ENCODE measurements at places on chromosomes 2 and 18.

GRCh38 chr2:174325373-174326160 lies 9.2 kb upstream of the SP9 start:
- DNase-seq, result no peak
- peaks cover 83% of the 10 kb centered on the region for H3K27me3 ChIP-seq
- peaks cover 18% of the 10 kb centered on the region for H3K4me1 ChIP-seq
- H3K27ac ChIP-seq, result no peak overlapping the region
- peaks cover 3% of the 10 kb centered on the region for H3K36me3 ChIP-seq
- peak overlapping the region; percentile 55 for H3K4me3 ChIP-seq

DNA sequence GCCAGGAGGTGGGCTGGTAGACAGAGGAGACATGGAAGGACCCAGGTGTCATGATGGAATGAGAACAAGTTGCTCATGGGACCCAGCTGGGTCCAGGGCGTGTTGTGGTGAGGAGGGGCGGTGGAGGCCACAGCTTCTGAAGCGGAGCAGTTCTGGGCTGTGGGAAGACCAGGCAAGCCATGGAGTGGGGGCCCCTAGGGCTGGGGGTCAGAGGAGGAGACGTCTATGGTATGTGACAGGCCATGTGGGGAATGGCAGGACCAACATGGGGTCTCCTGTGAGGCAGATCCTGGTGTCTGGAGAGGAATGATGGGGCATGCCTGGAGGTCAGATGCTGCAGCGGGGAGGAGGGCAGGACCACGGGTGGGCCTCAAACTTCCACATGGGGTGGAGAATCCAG lies 16.9 kb downstream of the MYO7B start:
- peaks cover 71% of the 10 kb centered on the region for H3K27me3 ChIP-seq
- H3K4me3 ChIP-seq, result no peak overlapping the region
- peaks cover 5% of the 10 kb centered on the region for H3K4me1 ChIP-seq
- H3K27ac ChIP-seq, result no peak overlapping the region
- H3K36me3 ChIP-seq, result no peaks in the 10 kb centered on the region
- no peak for DNase-seq

DNA sequence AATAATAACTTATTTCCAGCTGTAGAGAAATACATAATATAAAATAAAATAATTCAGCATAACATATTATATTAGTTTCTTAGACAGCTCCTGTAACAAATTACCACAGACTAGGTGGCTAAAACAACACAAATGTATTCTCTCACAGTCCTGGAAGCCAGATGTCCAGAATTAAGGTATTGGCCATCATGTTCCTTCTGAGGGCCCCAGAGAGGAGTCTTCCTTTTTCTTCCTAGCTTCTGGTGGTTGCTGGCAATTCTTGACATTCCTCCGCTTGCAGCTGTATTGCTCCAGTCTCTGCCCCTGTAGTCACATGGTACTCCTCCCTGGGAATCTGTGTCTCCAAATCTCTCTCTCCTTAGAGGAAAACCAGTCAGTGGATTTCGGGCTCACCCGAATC lies 146.8 kb downstream of the RBM43 start:
- no peak for DNase-seq
- H3K4me3 ChIP-seq, result no peak overlapping the region
- no peaks in the 10 kb centered on the region for H3K36me3 ChIP-seq
- H3K27ac ChIP-seq, result no peak overlapping the region
- H3K27me3 ChIP-seq, result no peaks in the 10 kb centered on the region

DNA sequence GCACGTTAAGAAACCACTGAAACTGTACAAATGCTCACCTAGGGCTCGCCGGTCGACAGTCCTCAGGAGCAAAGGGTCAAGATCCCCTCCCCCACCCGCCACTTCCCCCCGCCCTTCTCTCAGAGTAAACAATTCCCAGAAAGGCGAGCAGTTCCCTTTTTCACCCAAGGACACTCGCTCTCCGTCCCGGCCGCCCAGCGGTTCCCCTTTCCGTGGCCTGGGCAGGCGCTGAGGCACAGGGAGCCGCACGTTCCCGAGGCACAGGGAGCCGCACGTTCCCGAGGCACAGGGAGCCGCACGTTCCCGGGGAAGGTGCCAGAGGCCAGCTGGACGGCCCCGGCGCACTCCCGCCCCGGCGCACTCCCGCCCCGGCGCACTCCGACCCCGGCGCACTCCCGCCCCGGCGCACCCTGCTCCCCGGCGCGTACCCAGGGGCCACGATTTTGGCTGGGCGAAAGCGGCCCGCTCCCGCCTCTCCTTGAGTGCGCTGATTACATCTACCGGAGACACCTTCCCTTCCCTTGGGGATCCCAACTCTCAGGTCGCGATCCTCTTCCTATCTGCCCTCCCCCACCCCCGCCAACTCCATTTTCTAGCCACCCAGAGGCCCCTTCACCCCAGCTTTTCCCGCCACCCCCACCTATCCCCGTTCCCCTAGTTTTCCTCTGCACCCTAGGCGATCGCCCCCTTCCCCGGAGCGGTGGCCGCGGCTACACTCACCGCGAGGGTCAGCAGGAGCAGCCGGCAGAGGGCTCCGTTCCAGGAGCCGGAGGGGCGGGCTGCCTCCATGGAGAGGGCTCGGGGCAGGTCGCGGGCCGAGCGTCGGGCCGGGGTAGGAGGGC lies 817 bp downstream of the DSC2 start:
- DNase-seq, result no peak
- H3K36me3 ChIP-seq, result no peaks in the 10 kb centered on the region
- peaks cover 23% of the 10 kb centered on the region for H3K27me3 ChIP-seq
- H3K4me3 ChIP-seq, result no peak overlapping the region
- H3K4me1 ChIP-seq, result no peaks in the 10 kb centered on the region

DNA sequence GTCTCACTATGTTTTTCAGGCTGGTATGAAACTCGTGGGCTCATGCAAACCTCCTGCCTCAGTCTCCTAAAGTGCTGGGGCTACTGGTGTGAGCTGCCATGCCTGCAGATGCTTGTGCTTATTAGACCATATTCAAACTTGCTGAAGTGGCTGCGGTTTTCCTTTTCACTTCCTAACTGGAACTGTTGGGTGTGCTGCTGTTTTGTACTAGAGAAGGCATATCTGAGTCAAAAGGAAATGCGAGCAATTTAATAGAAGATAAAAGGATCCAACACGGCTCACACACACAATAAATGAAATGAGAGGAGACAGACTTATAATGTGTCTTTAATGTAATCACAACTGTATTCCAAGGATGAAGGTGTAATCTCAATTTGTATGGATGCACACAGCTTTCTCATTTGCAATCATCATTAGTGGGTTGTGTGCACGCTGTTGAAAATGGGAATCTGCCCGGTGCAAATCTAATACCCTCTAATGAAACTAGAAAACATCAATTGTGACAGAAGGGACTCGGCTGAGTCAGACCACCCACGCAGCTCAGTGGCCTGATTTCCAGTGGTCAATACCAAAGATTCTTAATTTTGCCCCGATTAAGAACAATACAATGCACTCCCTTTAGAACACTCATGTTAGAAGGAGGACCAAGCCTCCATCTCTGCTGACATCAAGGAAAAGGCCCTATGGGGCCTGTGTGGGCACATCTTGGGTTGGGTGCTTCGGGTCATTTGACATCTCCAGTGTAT lies 532.7 kb downstream of the TDRD15 start:
- H3K4me3 ChIP-seq, result no peak overlapping the region
- H3K36me3 ChIP-seq, result no peaks in the 10 kb centered on the region

DNA sequence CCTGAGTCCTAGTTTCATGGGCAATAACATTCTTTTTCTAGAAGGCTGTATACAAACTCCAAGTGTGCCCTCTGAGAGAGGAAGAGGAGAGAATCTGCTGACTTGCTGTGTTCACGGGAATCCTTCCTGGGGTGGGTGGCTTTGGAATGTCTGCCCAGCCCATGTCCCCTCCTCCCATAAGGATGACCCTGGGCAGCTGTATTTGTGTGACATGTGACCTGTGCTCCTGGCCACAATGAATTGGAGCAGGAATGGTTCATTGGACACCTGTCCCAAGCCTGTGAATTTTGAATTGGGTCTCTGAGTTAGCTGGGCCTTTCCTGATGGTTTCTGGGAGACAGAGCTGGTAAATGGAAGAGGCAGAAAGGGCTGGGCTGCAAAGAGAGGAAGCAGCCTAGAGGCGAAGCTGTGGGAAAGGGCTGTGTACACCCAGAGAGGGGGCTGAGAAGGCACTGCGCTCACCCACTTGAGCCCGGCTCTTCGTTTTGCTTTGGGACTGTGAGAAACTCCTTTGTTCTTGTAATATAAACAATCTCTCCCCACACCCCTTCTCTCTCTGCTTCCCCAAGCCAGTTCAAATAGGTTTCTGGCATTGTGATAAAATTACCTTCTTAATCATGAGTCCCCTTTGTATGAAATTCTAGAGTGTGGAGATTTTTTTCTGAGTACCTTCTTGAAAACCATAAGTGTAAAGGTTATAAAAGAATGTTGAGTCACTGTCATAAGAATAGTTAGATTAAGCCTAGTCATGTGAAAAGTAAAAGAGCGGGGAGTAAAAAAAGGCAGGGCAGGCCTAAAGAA lies 49.8 kb downstream of the SLC4A5 start:
- H3K4me1 ChIP-seq, result peaks cover 8% of the 10 kb centered on the region
- no peaks in the 10 kb centered on the region for H3K27me3 ChIP-seq
- H3K27ac ChIP-seq, result no peak overlapping the region
- DNase-seq, result no peak
- H3K4me3 ChIP-seq, result no peak overlapping the region

DNA sequence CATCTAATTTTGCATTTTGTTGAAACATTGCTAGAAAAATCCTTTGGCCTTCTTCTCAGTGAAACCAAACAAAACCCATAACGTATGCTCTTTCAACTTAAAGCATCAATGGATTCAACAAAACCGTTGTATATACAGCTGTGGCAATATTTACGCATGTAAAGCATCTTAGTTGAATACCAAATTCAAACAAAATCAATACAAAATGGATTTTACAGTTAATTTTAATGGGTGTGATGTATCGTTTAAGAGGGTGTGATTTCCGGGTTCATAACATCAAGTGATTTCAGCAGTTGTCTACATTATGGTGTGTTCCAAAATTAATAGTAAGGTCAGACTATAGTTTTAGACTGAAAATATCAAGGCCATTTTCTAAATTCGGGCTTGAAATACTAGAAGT lies 198.2 kb downstream of the TGIF1 start:
- H3K4me3 ChIP-seq, result no peak overlapping the region
- no peak for DNase-seq
- no peaks in the 10 kb centered on the region for H3K27me3 ChIP-seq
- no peaks in the 10 kb centered on the region for H3K36me3 ChIP-seq

GRCh38 chr2:118221536-118222272 lies 133.4 kb downstream of the INSIG2 start:
- peaks cover 63% of the 10 kb centered on the region for H3K27me3 ChIP-seq
- no peak for DNase-seq
- no peak overlapping the region for H3K27ac ChIP-seq
- H3K36me3 ChIP-seq, result no peaks in the 10 kb centered on the region
- peaks cover 19% of the 10 kb centered on the region for H3K4me1 ChIP-seq
- H3K4me3 ChIP-seq, result no peak overlapping the region

GRCh38 chr2:29293830-29294438 lies 178.7 kb downstream of the CLIP4 start:
- no peak overlapping the region for H3K27ac ChIP-seq
- H3K36me3 ChIP-seq, result no peaks in the 10 kb centered on the region
- H3K4me3 ChIP-seq, result no peak overlapping the region

DNA sequence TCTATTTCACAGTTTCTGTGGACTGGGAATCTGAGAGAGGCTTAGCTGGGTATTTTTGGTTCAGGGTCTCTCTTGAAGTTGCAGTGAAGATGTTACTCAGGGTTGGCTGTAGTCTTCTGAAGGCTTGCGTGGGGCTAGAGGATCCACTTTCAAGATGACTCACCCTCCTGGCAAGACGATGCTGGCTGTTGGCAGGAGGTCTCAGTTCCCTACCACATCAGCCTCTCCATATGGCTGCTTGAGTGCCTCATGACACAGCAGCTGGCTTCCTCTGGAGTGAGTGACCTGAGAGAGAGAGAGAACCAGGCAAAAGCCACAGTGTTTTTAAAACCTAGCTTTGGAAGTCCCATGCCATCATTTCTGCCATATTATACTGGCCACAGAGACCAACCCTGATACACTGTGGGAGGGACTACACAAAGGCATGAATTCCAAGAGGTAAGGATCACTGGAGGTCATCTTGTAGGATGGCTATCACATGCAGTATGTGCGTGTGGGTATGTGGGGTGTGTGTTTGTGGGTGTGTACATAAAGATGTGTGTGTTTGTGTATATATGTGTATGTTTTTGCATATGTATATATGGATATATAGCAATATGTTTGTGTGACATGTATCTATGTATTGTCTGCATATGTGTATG lies 25.1 kb downstream of the DNPEP start:
- no peak overlapping the region for H3K4me3 ChIP-seq
- no peak overlapping the region for H3K27ac ChIP-seq
- H3K4me1 ChIP-seq, result peaks cover 3% of the 10 kb centered on the region
- H3K36me3 ChIP-seq, result no peaks in the 10 kb centered on the region
- peaks cover 24% of the 10 kb centered on the region for H3K27me3 ChIP-seq

DNA sequence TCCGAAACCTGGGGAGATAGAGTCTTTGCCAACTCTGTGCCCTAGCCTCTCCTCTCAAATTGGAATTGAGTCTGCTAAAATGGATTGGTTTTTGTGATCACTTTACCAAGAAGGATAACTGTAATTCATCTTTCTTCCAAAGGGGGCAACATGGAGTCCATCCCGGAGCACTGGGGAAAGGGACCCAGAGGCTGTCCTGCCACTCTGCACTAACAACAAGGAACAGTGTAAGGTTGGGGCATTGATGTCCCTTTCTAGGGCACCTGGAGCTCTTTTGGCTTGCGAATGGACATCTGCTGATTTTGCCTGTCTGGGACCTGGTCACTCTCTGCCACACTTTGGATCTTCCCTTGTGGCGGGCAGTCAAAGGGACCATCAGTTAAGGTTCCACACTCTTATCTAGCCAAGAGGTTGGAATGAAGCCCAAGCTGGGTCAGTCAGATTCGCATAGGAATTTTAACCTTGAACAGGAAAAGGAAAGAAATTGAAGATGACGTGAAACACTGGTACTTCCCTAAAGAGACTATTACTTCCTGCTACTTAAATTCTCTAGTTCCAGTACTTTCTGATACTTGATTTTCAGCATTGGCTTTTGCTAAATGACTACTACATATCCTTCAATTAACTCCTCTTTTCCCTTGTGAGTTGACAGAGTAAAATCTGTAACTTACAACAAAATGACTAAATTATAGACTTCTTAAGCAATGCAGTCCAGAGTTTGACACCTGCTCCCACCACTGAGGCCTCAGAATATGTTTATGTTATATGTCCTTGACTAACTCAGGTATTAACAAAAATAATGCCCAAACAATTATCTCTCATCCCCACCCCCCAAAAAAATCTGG lies 64.7 kb upstream of the KLF7 start:
- H3K27me3 ChIP-seq, result no peaks in the 10 kb centered on the region
- H3K36me3 ChIP-seq, result peaks cover 5% of the 10 kb centered on the region
- no peak overlapping the region for H3K4me3 ChIP-seq
- peak overlapping the region; percentile 73 for H3K27ac ChIP-seq

GRCh38 chr2:84894131-84894586 lies 11.3 kb upstream of the TMSB10 start:
- DNase-seq, result no peak
- H3K36me3 ChIP-seq, result peaks cover 3% of the 10 kb centered on the region
- H3K27ac ChIP-seq, result peak overlapping the region; percentile 84
- H3K4me1 ChIP-seq, result peaks cover 51% of the 10 kb centered on the region
